Central memory CD4-positive, alpha-beta T cell (primary cell): ENCODE measurements at places on chromosomes 7 and 10.

DNA sequence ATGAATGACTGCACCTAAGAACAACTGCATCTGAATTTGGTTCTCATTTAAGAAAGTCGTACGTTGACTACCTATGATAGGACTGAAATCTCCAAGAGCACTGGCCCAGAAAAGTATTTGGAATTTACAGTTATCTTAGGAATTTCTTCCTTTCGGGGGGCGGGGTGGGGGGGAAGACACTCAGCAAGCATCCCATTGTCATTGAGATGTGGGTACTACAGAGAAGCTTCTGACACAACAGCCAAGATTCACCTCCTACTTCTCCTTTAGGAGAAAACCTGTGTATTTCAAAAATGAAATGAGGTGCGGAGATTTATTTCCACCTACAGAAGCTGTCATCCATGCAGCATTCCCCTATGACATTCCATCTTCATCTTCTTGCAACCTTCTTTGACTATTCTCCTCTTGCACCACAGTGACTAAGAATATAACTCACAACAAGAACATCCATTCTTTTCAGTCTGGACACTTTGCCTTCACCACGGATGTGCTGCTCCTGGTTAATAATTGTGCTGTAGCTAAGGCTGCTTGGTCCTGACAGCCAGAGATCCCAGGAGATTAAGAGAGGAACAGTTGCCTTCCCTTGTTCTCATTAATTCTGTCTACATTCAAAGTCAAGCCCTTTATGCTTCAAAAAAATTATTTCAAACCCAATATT lies 98.4 kb upstream of the FRMD4A start:
- no peak for DNase-seq

GRCh38 chr7:40151504-40151903 lies 16.7 kb downstream of the SUGCT start:
- DNase-seq: no peak

GRCh38 chr10:60459701-60460457 lies 70.2 kb upstream of the ANK3 start:
- DNase-seq: no peak

GRCh38 chr10:72461085-72461484 lies 106.4 kb upstream of the DNAJB12 start:
- DNase-seq: no peak

DNA sequence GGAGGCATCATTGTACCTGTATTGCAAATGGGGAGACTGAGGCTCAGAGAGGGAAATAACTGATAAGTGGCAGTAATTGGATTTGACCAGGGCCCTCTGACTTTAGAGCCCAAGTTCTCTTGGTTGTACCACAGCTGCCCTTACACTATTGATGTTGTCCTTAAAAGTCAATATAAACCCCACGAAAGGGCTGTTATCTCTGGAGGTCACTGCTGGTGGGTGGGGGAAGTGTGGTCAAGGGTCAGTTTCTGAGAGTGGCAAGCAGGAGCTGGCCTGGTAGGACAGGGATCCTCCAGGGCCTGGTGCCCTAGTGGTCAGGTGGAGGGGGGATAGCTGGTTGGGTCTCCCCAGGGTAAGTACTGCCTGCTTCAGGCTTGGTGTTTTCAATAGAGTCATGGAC lies 44.2 kb upstream of the AQP1 start:
- no peak for DNase-seq

DNA sequence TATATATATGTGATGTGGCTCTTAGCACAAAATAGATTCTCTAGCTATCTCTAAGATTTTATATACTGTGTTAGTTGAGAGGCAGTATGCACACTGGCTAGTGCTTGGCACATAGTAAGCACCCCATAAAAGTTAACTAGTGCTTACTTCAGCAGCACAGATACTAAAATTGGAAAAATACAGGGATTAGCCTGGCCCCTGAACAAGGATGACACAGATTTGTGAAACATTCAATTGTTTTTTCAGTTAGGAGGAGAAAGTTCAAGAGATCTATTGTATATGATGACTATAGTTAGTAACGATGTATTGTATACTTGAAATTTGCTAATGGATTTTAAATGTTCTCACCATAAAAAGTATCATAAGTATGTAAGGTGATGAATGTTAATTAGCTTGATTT lies 78.3 kb upstream of the LRRC17 start:
- no peak for DNase-seq

- no peak for DNase-seq
These were observed at the start of gene PAPSS2 for GRCh38 chr10:87659571-87660483. Gene PAPSS2 (plus strand): TSS chr10:87659878. CDS start chr10:87659982, 104 bp downstream.

DNA sequence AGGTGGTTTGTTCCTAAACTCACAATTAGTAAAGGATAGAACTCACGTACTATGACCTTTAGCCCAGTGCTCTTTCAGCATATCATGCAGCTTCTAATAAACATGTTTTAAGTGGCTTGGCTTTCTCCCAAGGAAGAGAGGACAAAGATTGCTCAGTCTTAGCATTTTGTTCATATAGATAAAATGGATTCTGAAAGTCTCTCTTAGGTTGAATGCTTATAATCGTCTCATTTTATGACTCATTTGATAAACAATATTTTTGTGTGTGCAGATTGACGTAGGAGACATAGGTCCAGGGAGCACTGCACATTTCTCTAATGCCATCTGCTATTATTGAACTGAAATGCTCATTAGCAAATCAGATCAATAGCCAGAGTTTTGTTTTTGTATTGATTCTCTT lies 44.8 kb downstream of the GNAT3 start:
- DNase-seq: no peak

GRCh38 chr10:44180321-44181168 lies 204.4 kb downstream of the CXCL12 start:
- DNase-seq: no peak
